IMR-90 (cell line): ENCODE measurements at places on chromosomes 3 and 15.

GRCh38 chr15:92848852-92849598 is 51.1 kb upstream of the CHD2 start:
- DNase-seq: peak; percentile 94

DNA sequence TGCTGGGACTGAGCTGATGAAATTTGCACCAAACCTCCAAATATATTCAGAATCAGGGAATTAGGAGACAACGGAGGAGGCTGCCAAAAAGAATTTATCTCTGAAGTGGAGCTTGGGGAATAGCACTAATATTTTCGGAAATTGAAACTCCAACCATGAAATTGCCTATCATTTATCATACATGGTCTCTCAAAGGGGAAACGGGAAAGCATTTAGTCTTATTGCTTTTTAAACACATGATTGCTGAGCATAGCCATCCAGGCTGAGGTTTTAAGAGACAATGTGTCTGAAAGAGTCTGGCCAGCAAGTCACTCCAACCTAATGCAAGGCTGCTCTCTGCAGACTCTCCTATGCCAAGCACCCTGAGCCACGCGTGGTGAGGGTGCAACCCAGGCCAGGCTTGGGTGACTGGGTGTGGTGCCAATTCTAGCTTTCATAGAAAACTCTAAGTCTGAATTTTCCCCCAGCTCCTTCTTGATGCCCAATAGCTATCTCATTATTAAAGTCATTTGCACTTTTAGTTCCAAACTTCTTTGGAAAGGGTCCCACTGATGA is 200.2 kb downstream of the RPLP1 start:
- DNase-seq: no peak

DNA sequence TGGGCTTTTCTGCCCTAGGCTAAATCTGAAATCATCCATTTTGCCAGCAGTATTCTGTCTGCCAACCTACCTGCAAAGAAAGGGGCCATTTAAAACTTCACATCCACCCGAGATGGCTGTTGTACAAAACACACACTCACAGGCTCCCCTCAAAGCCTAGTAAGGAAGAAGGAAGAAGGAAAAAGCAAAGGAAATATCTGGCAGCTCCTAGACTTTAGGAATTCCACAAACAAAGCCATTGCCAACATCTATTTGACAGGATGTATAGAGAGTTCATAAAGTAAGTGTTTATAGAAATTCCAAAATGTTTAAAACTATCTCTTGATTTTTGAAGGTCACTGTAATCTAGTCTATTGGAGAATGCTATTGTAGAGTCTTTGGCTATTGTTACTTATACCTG is 91.9 kb upstream of the THBS1 start:
- DNase-seq: no peak

GRCh38 chr15:96756656-96757055 is 426.2 kb downstream of the NR2F2 start:
- no peak for DNase-seq

DNA sequence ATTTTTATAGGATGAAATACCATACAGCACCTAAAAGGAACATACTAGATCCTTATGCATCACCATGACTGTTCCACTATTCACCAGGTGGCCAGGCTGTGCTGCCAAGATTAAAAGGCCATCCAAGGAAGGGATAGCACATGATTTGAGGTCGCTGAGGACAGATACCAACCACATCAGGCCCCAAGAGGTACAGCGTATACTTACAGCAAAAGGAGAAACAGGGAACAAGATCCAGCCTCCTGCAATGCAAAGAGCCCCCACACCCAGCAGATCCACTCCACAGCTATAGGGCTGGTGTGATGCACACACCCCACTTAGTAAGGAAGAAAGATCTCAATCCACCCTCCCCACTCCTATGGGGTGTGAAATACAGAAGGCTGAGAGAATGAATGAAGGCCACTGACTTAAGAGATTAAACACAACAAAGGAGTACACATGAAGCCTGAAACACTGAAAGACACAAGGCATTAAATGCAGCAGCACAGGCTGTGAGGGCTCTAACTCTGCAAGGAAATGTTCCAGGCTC is 32.0 kb upstream of the ZNF445 start:
- DNase-seq: no peak

GRCh38 chr3:45994419-45995235 is 997 bp downstream of the FYCO1 start:
- DNase-seq: no peak

- DNase-seq: no peak
Observed at GRCh38 chr15:70439304-70439877, 324.0 kb downstream of the UACA start.

DNA sequence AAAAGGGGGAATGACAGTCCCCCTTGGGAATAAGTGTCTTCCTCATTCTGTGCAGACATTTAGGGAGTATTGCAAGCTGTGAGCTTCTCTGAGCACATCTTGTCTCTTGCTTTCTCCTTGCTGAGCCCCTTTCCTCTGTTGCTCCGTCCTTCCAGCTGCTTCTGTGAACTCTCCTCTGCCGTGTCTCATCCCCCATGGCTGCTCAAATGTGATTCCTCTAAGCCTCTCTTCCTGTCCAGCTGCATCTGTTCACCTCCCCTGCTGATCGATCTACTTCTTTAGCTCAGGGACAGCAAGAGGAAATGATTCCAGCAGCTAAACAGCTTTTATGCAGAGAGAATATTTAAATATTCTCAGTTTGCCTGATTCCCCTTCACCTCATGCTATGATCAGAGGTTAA is 328.0 kb upstream of the DNAJC19 start:
- DNase-seq: no peak

- DNase-seq: no peak
Observed at GRCh38 chr3:193996221-193996620, 139.7 kb upstream of the HES1 start.

- no peak for DNase-seq
Observed at GRCh38 chr3:19149368-19149767, 1.1 kb downstream of the KCNH8 start.

DNA sequence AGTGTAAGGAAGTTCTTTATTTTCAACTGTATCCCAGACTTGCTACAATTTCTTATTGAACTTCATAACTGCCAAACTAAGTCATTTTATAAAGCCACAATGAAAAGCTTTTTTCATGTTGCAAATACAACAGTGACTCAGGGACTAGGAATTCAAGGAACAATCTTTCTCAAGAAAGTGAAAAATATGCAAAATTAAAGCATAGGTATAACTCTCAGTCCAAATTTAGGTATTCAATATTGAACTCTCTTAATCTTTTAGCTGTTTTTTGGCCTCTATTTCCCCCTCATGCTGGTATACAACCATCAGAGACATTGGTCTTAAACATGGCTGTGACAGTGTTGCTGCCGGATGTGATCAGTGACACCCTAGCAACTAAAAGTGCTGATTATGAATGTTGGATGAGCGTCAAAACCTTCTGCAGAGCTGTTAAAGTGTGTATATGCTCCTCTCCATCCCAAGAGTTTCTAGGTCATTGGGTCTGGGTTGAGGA is 476.9 kb downstream of the ZNF385D start:
- peak; percentile 17 for DNase-seq

DNA sequence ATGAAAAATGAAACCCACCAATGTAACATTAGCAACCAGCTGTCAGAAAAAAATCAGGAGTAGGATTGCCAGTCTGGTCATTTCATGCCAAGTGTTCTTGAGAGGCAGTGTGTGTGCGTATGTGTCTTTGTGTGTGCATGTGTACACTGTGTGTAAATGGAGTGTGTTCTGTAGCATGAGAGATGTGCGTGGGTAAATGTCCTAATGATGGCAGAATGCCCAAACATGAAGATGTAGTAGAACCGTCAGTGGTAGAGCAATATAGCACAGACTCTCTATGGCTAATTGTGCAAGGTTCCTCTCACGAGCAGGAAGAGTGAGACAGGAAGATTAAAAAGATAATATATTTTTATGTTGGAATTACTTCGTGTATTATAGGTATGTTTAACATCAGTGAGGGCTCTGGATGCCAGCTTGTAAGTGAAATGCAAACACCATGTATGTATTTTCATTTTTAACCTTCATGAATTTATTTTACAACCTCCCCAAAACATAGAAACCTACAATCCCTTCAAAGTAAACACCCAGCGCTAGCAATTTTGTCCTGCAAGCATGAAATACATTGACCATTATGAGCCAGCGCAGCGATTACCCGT is 1038.7 kb downstream of the IGSF11 start:
- DNase-seq: peak; percentile 26

GRCh38 chr3:101617478-101617877 is 43.5 kb downstream of the PCNP start:
- no peak for DNase-seq

DNA sequence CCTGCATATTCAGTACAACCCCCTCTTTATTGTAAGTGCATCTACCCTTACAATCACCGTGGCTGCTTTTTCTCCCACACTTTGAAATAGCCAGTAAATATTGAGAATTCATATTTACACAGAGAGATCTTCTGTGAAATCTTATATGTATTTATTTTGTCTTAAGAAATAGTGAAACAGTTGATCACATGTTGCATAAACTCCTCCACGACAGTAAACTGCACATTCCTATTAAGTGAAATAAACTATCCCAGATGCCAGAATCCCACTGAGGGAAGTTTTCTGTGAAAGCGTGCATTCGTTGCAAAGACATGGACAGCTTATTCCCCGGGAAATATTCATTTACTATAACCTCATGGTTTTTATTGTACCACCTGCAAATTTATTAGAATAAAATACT is 796.0 kb downstream of the ROBO2 start:
- peak; percentile 12 for DNase-seq

DNA sequence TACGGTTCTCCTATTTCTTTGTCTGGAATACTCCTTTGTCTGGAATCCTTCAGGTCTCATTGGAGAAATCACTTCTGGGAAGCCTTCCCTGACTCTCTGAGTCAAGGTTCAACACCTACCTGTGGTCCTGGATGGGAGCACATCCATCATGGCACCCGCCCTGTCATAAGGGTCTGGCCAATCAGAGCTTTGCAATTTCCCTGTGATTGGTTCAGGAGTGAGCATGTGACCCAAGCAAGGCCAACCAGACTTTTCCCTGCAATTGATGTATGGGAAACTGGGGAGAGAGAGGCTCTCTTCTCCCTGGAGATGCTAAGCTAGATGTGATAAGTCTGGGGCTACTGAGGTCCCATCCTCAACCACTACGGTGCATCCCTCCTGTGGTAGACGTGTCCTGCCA is 8.1 kb downstream of the FAM3D start:
- DNase-seq: no peak

- no peak for DNase-seq
Observed at GRCh38 chr3:134874737-134875413, 79.8 kb downstream of the EPHB1 start.

- no peak for DNase-seq
Observed at GRCh38 chr3:137767538-137768360, 3.6 kb downstream of the SOX14 start.

DNA sequence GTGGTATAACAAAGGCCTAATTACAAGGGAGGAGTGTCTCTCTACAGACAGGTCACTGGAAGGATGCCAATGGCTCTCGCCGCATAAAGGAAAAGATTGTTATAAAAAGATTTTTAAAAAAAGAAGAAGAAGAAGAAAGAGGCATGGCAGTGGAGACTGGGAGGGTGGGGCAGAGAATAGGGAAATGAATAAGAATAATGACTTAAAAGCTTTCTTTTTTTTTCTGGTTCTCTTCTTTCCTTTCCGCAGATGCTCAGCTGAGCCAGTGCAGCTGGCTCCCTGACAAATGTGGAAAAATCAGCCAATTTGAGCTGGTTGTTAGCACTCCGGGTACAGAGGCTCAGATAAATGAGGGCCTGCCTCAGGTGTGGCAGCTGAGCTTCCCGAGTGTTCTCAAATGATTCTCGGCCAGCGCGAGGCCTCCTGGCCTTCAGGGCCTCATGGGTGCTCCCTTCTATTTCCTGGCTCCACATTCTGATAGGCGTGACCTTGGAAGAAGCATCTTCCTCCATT is 234.1 kb downstream of the RORA start:
- DNase-seq: no peak

GRCh38 chr3:43177085-43177484 is 71.2 kb upstream of the POMGNT2 start:
- no peak for DNase-seq

GRCh38 chr3:55226696-55227095 is 260.4 kb downstream of the WNT5A start:
- no peak for DNase-seq

DNA sequence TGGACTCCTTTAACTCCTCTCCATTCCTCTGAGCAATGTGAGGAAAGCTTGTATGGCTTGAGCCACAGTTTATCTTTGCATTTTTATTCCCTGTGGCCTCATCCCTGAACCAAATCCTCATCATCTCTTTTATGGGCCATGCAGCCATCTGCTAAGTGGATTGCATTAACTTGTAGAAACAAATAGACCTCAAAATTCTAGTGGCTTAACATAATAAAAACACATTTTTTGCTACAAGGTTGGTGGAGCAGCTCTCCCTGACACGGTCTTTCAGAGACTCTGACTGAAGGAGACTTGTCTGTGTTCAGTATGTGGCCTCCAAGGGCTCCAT is 135.3 kb downstream of the RPL22L1 start:
- no peak for DNase-seq

GRCh38 chr3:116037954-116038911 is 407.1 kb downstream of the LSAMP start:
- no peak for DNase-seq
